ENCODE measurements at places on chromosomes 12 and 14. TPM values are rescaled to one million over a fixed set of nuclear protein-coding genes. Genes with fewer than 3 reads are reported as not detected.

GRCh38 chr12:93957168-93957567 is 191.2 kb upstream of the PLXNC1 start:
- H3K4me3 ChIP-seq = no peak overlapping the region
- no peak for DNase-seq
- H3K27me3 ChIP-seq = no peaks in the 10 kb centered on the region
- H3K4me1 ChIP-seq = no peaks in the 10 kb centered on the region

Gene SOX5
- 5.1 TPM for polyA plus RNA-seq

DNA sequence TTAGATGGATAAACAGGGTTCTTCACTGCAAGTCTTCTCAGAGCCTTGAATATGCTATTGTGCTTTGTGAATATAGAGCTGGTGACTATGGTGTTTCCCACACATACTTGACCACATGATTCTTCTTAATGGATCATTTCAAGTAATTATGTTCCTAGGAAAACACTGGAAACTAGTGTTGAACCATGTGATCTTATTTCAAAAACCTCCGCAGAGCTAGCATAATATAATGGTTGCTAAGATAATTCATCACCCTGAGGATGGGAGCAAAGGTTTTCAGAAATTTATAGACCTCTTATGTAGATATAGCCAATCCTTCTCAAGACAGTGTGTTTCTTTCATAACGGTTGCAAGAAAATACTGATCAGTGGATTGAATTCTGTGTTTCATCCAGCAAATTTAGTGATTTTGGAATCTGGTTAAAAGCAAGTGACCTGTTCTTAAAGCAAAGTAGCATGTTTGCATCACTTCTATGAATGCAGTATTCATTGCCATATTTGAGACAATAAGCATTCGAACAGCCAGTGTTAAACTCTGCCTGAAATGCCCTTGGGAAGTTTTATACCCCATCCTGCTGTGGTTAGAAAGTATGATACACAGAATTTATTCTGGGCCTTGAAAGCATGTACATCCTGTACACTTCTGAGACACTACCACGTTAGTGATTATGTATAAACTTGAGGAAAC is 341.0 kb upstream of the E2F7 start:
- H3K4me1 ChIP-seq = no peaks in the 10 kb centered on the region
- H3K27ac ChIP-seq = no peak overlapping the region
- H3K4me3 ChIP-seq = no peak overlapping the region
- no peak for DNase-seq

GRCh38 chr14:22555384-22556011 is 33.5 kb downstream of the DAD1 start:
- no peak overlapping the region for H3K4me3 ChIP-seq
- H3K36me3 ChIP-seq = no peaks in the 10 kb centered on the region
- peak overlapping the region; percentile 90 for H3K27ac ChIP-seq
- H3K4me1 ChIP-seq = peaks cover 32% of the 10 kb centered on the region
